ENCODE measurements at places on chromosomes 5 and 9. TPM values are rescaled to one million over a fixed set of nuclear protein-coding genes. Genes with fewer than 3 reads are reported as not detected.

GRCh38 chr5:18483451-18483850 is 849.2 kb downstream of the TAF11L14 start:
- H3K27me3 ChIP-seq = no peaks in the 10 kb centered on the region
- no peak for DNase-seq
- no peaks in the 10 kb centered on the region for H3K4me1 ChIP-seq
- H3K27ac ChIP-seq = no peak overlapping the region
- H3K36me3 ChIP-seq = no peaks in the 10 kb centered on the region
- H3K4me3 ChIP-seq = no peak overlapping the region

GRCh38 chr5:119930490-119930889 is 301.1 kb downstream of the FAM170A start:
- H3K36me3 ChIP-seq = no peaks in the 10 kb centered on the region
- no peak overlapping the region for H3K4me3 ChIP-seq
- no peak overlapping the region for H3K27ac ChIP-seq
- no peaks in the 10 kb centered on the region for H3K4me1 ChIP-seq
- no peak for DNase-seq

DNA sequence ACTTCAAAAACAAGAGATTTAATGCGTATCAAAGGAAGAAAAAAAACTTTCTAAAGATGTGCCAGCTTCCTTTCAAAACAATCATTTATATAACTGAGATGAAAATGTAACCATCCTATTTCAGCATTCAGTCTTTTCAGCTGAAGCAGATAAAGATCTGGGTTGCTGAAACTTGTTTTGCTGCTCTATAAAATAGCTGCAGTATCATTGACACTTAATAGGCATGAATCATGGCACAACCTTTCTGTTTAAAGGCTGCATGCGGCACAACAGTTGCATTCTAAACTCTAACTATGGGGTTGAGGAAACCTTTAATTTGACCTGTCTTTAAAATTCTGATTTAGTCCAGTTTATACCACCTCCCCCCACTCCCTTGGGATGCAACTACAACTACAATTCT is 196.7 kb downstream of the MPDZ start:
- no peak overlapping the region for H3K27ac ChIP-seq
- DNase-seq = no peak
- no peaks in the 10 kb centered on the region for H3K4me1 ChIP-seq
- no peaks in the 10 kb centered on the region for H3K27me3 ChIP-seq
- no peaks in the 10 kb centered on the region for H3K36me3 ChIP-seq
- H3K4me3 ChIP-seq = no peak overlapping the region

DNA sequence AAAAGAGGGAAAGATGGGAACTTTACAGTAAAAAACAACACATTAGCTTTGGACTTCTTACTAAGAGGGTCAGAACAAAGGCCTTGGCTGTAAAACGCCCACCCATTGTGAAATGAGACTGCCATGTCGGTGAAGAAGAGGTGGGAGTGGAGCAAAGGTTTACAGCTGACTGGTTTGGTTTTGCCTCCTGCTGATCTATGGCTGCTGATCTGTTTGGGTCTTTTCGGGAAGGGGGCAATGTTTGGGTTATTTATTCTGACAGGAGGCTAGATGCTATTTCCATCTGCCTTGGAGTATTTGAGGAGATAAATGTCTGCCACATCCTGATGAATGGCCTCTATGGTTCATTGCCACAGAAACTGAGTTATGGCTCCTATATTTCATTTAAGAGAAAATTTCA is 408.7 kb downstream of the TLE4 start:
- no peak for DNase-seq
- H3K27me3 ChIP-seq = no peaks in the 10 kb centered on the region

GRCh38 chr9:109319626-109320241 is 1.1 kb downstream of the EPB41L4B start:
- peaks cover 38% of the 10 kb centered on the region for H3K4me1 ChIP-seq
- H3K27me3 ChIP-seq = no peaks in the 10 kb centered on the region

GRCh38 chr5:87899721-87900131 is 368.9 kb downstream of the TMEM161B start:
- no peak overlapping the region for H3K27ac ChIP-seq
- H3K27me3 ChIP-seq = no peaks in the 10 kb centered on the region
- H3K4me1 ChIP-seq = no peaks in the 10 kb centered on the region
- no peak overlapping the region for H3K4me3 ChIP-seq
- no peak for DNase-seq

DNA sequence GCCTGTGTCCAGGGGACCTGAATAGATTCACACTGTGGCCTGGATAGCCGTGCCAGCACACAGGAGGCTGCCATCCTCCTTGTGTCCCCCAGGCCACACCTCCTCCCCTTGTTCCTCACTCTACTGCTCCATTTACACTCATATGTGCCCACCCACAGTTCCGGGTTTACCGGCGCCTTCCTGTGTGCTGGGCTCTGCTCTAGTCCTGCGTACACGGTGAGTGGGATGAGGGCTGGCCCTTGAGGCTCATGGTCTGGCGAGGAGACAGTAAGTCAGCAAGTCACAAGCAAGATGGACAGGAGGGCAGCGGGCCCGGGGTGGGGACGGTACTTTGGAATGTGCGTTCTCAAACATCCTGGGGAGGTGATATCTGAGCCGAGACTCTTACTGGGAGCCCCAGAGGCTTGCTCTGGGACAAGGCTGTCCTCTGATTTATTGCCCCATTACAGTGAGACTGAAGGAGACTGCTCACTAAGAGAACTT is 32.4 kb upstream of the NXNL2 start:
- no peaks in the 10 kb centered on the region for H3K36me3 ChIP-seq
- no peaks in the 10 kb centered on the region for H3K27me3 ChIP-seq
- no peaks in the 10 kb centered on the region for H3K4me1 ChIP-seq
- no peak overlapping the region for H3K4me3 ChIP-seq

DNA sequence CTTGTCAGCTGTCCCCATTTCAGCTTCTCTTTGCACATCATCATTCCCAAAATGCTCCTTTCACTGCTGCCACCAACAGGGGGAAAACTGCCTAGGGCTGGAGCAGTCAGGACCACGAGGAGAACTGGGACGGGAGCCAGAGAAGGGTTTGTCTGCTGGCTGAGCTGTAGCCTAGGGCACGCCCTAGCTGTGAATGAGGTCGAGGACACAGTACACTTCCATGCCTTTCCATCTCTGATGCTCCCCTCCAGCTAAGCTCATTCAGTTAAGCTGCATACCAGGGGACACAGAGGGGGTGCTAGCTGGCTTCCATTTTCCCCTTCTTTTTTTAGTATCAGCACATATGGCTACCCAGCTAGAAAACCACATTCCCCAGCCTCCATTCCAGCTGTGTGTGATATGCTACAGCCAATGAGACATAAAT is 64.7 kb downstream of the STK10 start:
- H3K4me3 ChIP-seq = no peak overlapping the region
- no peak overlapping the region for H3K27ac ChIP-seq
- peak; percentile 74 for DNase-seq
- no peaks in the 10 kb centered on the region for H3K27me3 ChIP-seq
- H3K36me3 ChIP-seq = no peaks in the 10 kb centered on the region

Gene LAMC3
- total RNA-seq = 1.6 TPM

Measured in right atrium auricular region (tissue), 2 donors.